ENCODE measurements at places on chromosomes 7 and 10. TPM values are rescaled to one million over a fixed set of nuclear protein-coding genes. Genes with fewer than 3 reads are reported as not detected.

AGBL3 gene
- 0.94 TPM for total RNA-seq

DNA sequence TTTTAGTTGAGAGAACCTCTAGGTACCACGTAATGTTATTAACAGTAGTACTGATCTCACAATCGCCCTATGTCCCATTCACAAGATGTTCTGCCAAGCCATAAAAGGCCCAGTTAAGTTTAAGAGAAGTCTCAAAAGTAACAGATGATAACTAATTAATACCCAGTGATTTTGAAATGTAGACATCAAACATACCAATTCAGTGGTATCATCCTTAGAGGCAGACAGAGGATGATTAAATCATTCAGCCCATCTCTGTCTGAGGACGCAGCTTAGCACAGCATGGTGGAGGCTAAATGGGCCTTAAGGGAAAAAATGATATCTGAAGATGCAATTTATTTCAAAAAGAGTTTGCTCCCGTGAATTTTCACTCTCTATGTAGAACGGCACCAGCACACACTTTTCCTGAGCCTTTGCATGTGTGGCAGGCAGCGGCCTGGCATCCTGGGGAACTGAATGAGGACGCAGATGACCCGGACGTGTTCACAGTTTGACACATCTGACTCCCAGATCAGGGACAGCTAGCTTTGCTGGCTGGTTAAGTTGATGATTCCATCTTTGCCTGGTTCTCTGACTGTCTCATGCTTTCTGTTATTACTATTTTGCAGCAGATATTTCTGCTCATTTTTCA is 13.4 kb downstream of the EGFR start:
- H3K36me3 ChIP-seq, result no peaks in the 10 kb centered on the region
- H3K27ac ChIP-seq, result no peak overlapping the region
- no peaks in the 10 kb centered on the region for H3K27me3 ChIP-seq
- no peak overlapping the region for H3K4me3 ChIP-seq
- H3K4me1 ChIP-seq, result peaks cover 38% of the 10 kb centered on the region

DNA sequence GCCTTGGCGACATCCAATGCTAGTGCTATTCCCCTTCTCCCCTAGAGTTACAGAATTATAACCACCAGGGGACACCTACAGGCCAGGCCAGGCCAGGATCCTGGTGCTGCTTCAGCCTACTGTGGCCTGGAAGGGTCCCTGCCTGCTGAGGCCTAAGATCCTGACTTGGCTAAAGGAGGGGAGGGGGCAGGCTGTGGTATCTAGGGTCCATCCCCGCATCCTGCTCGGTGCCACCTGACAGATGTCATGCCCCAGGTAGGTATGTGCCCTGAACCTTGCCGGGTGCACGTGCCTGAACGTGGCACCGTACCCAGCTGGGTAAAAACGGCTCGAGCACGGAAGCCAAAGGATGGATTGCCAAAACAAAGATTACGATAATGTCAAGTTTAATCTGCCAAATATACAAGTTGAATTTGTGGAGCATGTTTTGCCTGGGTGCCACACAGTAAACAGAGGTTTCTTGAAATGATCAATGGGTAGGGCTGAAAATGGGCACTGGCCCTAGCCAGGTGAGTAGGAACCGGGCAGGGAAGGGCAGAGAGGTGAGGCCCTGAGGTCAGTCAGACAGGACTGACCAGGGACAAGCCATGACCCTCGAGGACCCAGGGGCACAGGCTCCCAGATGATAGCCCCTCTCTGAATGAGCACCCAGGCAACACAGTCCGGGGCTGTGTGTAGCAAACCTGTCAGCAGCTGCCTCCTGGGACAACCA is 12.6 kb downstream of the PDAP1 start:
- H3K27ac ChIP-seq, result peak overlapping the region; percentile 41
- H3K36me3 ChIP-seq, result peaks cover 21% of the 10 kb centered on the region
- H3K4me3 ChIP-seq, result no peak overlapping the region

TCF7L2 gene
- total RNA-seq, result 34.4 TPM

CHPF2 gene
- total RNA-seq, result 101 TPM

GPR15LG gene
- not detected for total RNA-seq

DNA sequence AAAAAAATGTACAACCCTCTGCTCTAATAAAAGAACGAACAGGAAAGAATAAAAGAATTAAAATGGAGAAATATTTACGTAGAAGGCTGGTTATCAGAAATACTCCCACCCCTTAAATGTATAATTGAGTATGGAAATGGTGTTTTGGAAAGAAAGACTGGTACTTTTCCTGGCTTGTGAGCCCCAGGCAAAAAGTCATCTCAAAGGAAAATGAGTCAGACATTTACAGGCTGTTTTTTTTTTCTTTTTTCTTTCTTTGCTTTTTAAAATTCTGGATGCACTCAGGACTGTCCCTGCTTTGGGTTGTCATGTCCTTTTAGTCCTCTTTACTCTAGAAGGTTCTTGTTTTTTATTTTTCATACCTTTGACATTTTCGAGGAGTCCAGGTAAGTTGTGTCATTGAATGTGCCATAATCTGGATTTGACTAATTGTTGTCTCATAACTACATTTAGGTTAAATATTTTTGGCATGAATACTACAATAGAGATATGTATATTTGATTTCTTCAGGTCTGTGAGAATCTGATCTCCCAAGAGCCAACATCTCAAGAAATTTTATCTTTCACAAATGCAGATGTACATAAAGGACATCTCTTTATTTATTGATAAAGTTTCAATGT is 313.0 kb upstream of the GLI3 start:
- H3K4me1 ChIP-seq, result peaks cover 30% of the 10 kb centered on the region
- no peak overlapping the region for H3K4me3 ChIP-seq
- H3K27ac ChIP-seq, result peak overlapping the region; percentile 68
- peaks cover 3% of the 10 kb centered on the region for H3K36me3 ChIP-seq

NUDT13 gene
- total RNA-seq, result 2.0 TPM

GRCh38 chr7:41538810-41539724 is 163.8 kb downstream of the INHBA start:
- H3K36me3 ChIP-seq, result peaks cover 3% of the 10 kb centered on the region
- no peak overlapping the region for H3K27ac ChIP-seq
- no peak for DNase-seq
- H3K4me3 ChIP-seq, result no peak overlapping the region
- peaks cover 11% of the 10 kb centered on the region for H3K4me1 ChIP-seq

EVX1 gene
- not detected for total RNA-seq

GRCh38 chr10:79415736-79416577 is 29.5 kb downstream of the ZCCHC24 start:
- H3K36me3 ChIP-seq, result peaks cover 19% of the 10 kb centered on the region
- no peaks in the 10 kb centered on the region for H3K27me3 ChIP-seq
- H3K4me3 ChIP-seq, result no peak overlapping the region
- peak; percentile 38 for DNase-seq
- H3K4me1 ChIP-seq, result peaks cover 24% of the 10 kb centered on the region
- H3K27ac ChIP-seq, result no peak overlapping the region

GRCh38 chr10:3226960-3227744 is 54.6 kb upstream of the PITRM1 start:
- H3K27me3 ChIP-seq, result no peaks in the 10 kb centered on the region
- no peaks in the 10 kb centered on the region for H3K4me1 ChIP-seq
- no peak for DNase-seq
- peak overlapping the region; percentile 55 for H3K4me3 ChIP-seq
- H3K27ac ChIP-seq, result peak overlapping the region; percentile 98

GRCh38 chr10:86644152-86644793 is 10.1 kb upstream of the OPN4 start:
- no peaks in the 10 kb centered on the region for H3K27me3 ChIP-seq
- peaks cover 48% of the 10 kb centered on the region for H3K4me1 ChIP-seq
- DNase-seq, result no peak
- H3K27ac ChIP-seq, result peak overlapping the region; percentile 24
- no peaks in the 10 kb centered on the region for H3K36me3 ChIP-seq

- H3K27me3 ChIP-seq, result peaks cover 5% of the 10 kb centered on the region
- no peak overlapping the region for H3K27ac ChIP-seq
- peaks cover 3% of the 10 kb centered on the region for H3K36me3 ChIP-seq
- H3K4me1 ChIP-seq, result no peaks in the 10 kb centered on the region
Measured at GRCh38 chr10:126806498-126806897, 98.7 kb upstream of the DOCK1 start.

- H3K4me1 ChIP-seq, result peaks cover 13% of the 10 kb centered on the region
- DNase-seq, result no peak
- H3K4me3 ChIP-seq, result no peak overlapping the region
- no peaks in the 10 kb centered on the region for H3K36me3 ChIP-seq
- H3K27me3 ChIP-seq, result peaks cover 31% of the 10 kb centered on the region
- no peak overlapping the region for H3K27ac ChIP-seq
Measured at GRCh38 chr7:98621573-98622482, 4.7 kb downstream of the NPTX2 start.

SYT15 gene
- total RNA-seq, result 14.5 TPM

MYL7 gene
- not detected for total RNA-seq

DNA sequence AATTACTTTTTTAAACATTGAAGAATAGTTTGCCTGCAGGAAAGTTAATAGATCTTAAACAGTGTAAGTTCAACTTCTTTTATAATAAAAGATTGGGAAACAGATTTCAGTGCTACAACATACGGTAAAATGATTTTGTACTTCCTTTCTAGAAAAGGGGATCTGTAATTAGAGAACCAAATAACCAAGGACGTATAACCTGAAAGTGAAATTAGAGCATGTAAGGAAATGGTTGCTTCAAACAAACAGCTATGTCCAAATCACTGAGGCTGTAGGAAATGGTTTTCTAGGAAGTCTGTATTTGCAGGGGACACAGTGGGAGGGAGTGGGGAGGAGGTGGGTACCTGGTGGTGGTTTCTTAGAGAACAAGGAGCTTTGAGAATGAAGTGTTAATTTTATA is 57.9 kb upstream of the EXOC6 start:
- no peak overlapping the region for H3K27ac ChIP-seq
- no peak for DNase-seq
- H3K36me3 ChIP-seq, result no peaks in the 10 kb centered on the region
- no peaks in the 10 kb centered on the region for H3K4me1 ChIP-seq

DNA sequence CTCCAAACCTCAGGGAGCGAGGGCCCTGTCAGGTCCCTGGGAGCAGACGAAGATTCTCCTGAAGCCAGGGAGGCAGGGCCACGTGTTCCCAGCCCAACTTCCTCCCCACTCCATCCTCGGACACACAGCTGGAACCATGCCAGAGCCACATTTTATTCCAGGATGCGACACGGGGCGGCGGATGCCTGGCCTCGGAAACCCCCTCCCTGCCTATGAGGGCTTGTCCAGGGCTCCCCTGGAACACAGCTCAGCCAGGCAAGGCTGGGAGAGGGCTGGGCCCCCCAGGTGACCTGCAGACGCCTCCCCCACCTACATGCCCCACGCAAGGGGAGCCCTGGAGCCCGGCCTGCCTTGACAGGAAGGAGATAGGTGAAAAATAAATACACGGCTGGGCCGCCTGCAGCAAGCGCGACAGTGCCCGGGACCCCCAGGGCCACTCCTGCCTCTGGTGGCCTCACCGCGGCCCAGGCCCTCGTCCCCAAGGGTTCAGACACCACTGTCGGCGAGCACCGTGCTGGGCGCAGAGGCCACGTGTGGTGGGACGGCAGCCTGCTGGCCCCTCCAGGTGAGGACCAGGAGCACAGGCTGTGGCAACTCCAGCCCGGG is 21.5 kb downstream of the GET4 start:
- no peaks in the 10 kb centered on the region for H3K4me1 ChIP-seq
- H3K4me3 ChIP-seq, result no peak overlapping the region
- no peak overlapping the region for H3K27ac ChIP-seq
- H3K36me3 ChIP-seq, result peaks cover 20% of the 10 kb centered on the region
- DNase-seq, result no peak

GRCh38 chr10:86486856-86487255 is 34.7 kb downstream of the WAPL start:
- no peaks in the 10 kb centered on the region for H3K4me1 ChIP-seq
- H3K36me3 ChIP-seq, result peaks cover 16% of the 10 kb centered on the region
- no peak for DNase-seq

OR6B1 gene
- not detected for total RNA-seq

SH2D4B gene
- total RNA-seq, result not detected

- peaks cover 15% of the 10 kb centered on the region for H3K27me3 ChIP-seq
- no peak overlapping the region for H3K4me3 ChIP-seq
- H3K4me1 ChIP-seq, result peaks cover 13% of the 10 kb centered on the region
- no peak for DNase-seq
Measured at GRCh38 chr7:123865517-123866117, 20.6 kb downstream of the HYAL4 start.

CYP2E1 gene
- total RNA-seq, result 6.3 TPM

DNA sequence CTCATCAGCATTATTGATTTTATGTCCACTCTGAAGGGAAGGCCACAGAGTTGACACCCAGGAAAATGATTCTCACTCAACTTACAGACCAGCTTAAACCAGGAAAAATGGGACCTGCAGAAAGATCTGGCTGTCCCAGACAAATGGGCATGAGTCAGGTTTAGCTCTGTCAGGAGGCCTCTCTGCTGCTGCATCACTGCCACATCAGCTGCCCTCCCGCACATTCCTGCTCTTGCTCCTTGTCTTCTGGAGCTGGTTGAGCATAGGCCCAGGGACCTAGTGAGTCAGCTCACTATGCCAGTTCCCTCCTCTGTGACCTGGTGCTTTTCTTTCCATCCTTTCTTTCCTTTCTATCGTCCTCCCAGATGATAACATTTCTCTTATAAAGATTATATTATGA is 18.8 kb upstream of the SMNDC1 start:
- DNase-seq, result no peak
- no peak overlapping the region for H3K4me3 ChIP-seq
- H3K36me3 ChIP-seq, result peaks cover 10% of the 10 kb centered on the region
- no peaks in the 10 kb centered on the region for H3K27me3 ChIP-seq
- H3K27ac ChIP-seq, result peak overlapping the region; percentile 65

AQP1 gene
- 18.0 TPM for total RNA-seq

DNA sequence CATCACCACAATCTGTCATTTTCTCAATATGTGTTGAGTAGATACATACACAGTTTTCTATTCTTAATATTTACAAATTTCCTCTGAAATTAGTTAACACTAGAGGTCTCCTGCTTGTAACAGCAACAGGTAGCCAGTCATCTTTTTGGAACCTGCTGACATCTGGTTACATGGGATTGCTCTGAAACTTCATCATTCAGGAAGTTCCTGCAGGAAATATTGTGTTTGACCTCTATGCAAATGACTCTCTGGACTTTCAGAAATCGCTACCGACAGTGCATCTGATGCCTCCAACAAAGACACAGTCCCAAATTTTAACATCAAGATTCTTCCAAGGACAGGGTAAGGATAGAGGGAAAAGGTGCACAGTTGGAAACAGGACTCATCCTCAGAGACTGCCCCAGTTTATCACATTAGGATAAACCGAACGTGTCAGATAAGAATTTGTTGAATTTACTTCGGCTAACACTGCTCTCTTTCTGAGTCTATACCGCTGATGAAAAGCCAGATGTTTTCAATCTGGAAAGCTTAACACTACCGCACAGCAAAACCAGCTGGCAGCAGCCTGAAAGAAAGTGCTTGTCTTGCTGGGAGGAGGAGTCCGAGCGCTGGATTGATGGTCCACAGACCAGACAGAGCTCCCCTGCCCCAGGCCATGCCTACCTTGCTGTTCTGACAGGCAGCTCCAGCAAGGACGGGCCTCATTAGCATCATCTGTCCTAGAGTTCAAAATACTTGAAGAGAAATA is 633.4 kb downstream of the PARD3 start:
- peaks cover 31% of the 10 kb centered on the region for H3K4me1 ChIP-seq
- no peak for DNase-seq
- no peaks in the 10 kb centered on the region for H3K27me3 ChIP-seq
- no peaks in the 10 kb centered on the region for H3K36me3 ChIP-seq
- H3K4me3 ChIP-seq, result no peak overlapping the region

All from chondrocyte (in vitro differentiated cells).